ENCODE measurements at places on chromosomes 12 and 14.

DNA sequence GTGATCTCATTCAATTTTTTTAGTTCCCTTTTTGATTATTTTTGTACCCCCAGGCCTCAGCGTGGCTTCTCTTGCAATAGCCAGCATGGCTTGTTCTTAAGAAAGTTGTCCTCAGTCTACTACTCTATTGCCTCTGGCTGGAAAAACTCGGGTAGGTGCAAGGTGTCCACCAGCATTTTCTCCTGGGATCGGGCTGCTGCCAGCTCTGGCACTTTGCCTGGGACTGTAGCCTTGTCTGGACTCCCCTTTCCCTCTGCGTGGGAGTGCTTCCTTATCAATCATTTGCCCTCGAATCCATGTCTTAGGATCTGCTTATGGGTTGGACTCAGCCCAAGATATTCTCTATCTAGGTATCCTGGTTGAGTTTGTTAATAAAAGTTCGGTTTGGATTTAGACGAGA is 773.4 kb downstream of the DIO2 start:
- H3K4me3 ChIP-seq = no peak overlapping the region
- no peak overlapping the region for H3K27ac ChIP-seq
- DNase-seq = no peak
- H3K4me1 ChIP-seq = no peaks in the 10 kb centered on the region
- no peaks in the 10 kb centered on the region for H3K36me3 ChIP-seq

DNA sequence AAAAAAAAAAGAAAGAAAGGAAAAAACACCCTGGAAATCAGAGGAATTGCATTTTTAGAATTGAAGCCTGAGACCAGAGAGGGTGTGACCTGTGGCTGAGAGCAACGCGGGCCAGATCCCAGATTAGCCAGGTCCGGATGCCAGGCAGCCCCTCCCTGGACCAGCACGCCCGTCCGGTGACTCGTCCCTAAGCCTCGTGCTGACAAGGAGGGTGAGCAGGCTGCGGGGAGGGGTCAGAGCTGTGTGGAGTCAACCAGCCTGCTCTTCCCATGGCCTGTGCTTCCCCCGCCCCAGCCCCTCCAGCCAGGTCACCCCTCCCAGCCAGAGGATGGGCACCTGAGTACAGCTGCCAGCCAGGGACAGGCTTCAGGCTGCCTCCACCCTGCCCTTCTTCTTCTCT is 4.2 kb upstream of the KLC1 start:
- H3K36me3 ChIP-seq = no peaks in the 10 kb centered on the region
- H3K4me1 ChIP-seq = peaks cover 16% of the 10 kb centered on the region
- DNase-seq = peak; percentile 53
- H3K4me3 ChIP-seq = no peak overlapping the region
- H3K27ac ChIP-seq = peak overlapping the region; percentile 56

DNA sequence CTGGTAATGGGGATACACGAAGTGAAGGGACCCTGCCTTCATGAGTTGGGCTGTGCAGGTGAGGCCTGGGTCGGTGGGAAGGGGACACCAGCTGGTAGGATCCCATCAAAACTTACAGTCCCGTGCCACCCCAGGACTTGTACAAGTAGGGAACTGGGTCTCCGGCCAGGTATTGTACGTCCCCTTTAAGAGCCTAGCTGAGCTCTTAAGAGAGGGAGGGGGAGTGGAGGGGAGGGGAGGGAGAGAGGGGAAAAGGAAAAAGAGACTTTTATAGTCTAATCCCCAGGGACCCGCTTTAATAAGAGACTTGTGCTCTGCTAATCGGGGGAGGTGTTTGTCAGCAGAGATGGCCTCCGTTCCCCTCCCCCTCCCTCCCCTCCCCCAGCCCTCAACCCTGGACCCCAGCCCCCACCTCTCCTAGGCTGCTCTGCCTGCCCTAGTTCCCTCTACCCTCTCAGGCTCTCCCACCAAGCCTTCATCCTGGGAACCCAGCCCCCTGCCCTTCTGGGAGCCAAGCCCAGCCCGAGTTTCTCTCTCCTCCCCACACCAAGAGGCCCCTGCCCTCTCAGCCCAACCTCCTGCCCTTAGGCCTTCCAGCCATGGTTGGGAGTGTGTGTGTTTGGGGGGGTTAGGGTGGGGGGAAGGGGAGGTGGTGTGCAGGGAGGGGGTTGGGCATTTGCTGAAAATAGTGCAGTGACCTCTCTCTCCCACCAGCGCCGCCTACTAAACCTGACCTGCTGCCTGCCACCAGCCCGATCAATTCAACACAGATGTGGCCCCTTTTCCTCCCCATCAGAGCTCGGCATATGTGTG is 2.6 kb downstream of the GDF11 start:
- no peaks in the 10 kb centered on the region for H3K27me3 ChIP-seq
- H3K36me3 ChIP-seq = peaks cover 2% of the 10 kb centered on the region
- DNase-seq = no peak
- H3K27ac ChIP-seq = no peak overlapping the region
- peaks cover 22% of the 10 kb centered on the region for H3K4me1 ChIP-seq

GRCh38 chr14:53462931-53463778 is 310.0 kb upstream of the DDHD1 start:
- no peak for DNase-seq
- H3K4me3 ChIP-seq = no peak overlapping the region
- H3K36me3 ChIP-seq = no peaks in the 10 kb centered on the region
- no peaks in the 10 kb centered on the region for H3K27me3 ChIP-seq

DNA sequence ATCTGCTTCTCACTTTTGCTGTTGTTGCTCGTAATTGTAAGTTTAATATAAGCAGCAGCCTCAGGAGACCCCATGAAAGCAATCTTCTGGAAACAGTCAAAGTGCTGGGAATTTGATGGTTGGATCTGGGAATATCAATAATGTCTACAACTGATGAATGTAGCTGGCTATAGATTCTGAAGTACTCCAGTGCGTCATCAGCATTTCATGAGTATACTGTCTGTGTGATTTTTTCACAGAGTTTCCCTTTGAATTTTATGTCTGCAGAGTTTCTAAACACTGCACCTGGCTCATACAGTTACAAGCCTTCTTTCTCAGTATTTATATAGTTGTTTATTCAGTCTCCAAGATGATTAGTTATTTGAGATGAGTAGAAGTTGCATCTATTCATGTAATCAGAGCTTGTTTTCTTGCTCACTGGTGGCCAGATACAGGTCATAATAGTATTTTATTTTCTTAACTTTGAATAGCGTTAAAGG is 222.3 kb downstream of the RAD51B start:
- H3K4me3 ChIP-seq = no peak overlapping the region
- no peaks in the 10 kb centered on the region for H3K27me3 ChIP-seq
- H3K27ac ChIP-seq = no peak overlapping the region
- no peaks in the 10 kb centered on the region for H3K4me1 ChIP-seq

- H3K4me3 ChIP-seq = no peak overlapping the region
- H3K4me1 ChIP-seq = peaks cover 7% of the 10 kb centered on the region
- no peak overlapping the region for H3K27ac ChIP-seq
- DNase-seq = no peak
These were observed 56.1 kb upstream of the PCED1B start for GRCh38 chr12:47023311-47023710.

DNA sequence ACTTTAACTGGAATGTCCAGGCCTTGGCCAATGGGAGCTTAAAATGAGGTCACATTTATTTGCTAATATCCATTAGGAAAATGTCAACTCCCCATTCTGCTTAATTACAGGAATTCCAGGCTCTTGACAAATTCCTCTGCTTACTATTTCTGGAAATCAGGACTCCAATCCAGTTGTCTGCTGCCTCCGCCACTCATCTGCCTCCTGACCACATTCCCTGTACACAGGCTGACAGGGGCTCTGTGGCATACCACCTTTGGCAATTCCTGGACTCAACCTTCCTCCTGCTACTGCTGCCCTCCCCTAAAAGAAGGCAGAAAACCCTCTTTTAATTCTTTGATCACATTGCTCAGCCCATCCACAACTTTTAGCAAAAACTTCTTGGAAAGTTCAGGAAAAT is 37.9 kb downstream of the KICS2 start:
- no peak for DNase-seq
- no peak overlapping the region for H3K27ac ChIP-seq
- H3K27me3 ChIP-seq = no peaks in the 10 kb centered on the region
- H3K36me3 ChIP-seq = peaks cover 9% of the 10 kb centered on the region
- H3K4me3 ChIP-seq = no peak overlapping the region
- H3K4me1 ChIP-seq = peaks cover 7% of the 10 kb centered on the region

- peaks cover 5% of the 10 kb centered on the region for H3K36me3 ChIP-seq
- DNase-seq = no peak
- H3K4me3 ChIP-seq = no peak overlapping the region
- no peaks in the 10 kb centered on the region for H3K27me3 ChIP-seq
- H3K4me1 ChIP-seq = peaks cover 7% of the 10 kb centered on the region
These were observed 2.9 kb downstream of the TAS2R43 start for GRCh38 chr12:11089246-11089645.
